ENCODE measurements at places on chromosomes 7 and 10.

DNA sequence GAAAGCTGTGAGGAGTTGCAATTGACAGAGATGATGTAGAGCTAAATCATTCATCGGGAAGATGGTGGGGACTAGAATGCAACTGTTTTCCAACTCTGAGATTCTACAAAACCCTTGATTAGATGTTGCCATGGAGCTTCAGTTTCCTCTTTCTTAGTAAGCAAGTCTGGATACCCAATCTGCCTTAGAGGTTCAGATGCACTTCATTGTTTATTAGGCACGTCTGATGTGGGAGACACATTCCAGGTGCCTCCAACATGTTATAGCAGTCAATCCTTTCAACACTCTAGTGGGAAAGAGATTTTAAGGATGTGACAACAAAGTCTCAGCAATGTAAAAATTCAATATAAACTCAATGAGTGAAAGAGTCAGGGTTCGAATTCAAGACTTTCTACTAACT lies 291.3 kb upstream of the PHYHIPL start:
- DNase-seq, result no peak

DNA sequence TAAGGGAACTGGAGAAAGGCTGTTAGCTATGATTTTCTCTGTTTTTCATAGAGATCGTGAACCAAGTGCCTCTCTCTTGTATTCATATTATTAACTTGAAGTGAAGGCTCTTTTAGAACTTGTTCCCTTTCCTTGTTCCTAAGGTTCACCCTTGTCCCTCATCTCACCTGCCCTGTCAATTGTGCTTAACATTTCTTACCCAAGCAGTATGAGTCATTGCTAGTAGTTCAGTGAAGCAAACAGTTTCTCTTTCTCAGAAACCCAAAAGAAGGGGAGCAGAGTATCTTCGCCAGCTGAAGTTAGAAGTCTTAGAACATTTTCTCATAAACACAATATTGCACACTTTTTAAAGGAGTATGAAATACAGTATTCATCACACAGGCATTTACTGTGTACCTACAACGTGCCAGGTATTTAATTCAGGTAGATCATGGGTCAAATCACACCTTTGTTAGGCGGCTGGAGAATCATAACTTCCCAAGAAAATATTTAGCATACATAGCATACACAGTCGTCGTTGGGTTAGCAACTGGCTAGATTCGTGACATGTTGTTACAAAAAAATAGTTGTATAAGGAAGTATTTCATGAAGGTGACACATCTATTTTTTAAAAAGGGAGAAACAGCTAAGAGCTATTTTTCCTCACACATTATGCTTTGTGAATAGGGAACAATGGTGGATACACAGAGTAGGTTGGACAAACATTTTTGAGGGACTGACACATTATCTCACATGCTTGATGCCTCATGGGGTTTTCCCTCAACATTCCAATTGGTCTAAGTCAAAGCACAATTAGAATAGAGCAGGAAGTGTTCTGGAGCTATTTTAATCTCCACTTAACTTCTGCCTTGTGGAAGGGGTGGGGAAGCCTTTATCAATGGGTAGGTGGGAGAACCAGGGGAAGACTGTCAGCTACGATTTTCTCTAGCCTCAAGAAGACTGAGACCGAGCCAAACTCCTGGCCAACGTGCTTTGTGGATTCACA lies 13.2 kb downstream of the HDAC9 start:
- DNase-seq, result no peak

DNA sequence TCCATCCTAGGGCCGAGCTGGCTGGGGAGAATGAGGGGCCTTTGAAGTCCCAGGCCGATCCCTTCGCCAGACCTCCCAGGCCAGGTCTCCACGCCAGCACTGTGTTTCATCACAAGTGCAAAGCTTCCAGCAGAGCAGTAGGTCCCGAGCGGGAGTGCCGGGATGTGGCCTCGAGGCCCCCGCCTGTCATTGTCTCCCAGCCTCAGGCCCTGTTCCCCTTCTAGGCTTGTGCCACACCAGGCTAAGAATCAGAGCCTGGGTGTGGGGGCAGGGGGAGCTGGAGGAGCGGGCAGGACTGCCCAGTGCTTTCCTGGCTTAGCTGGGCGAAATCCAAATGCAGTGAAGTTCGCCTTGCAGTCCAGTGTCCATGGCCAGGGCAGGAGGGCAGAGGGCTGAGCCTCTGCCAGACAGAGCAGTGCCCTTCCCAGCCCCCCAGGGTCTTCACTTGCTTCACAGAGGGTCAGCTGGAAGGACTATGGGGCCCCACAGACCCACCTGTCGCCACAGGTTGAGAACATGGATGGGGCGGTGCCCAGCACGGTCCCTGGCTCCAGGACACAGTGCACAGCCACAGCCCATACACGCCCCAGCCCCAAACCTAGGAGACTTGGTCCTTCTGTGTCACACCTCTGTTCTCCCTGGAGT lies 20.2 kb upstream of the PFKFB3 start:
- no peak for DNase-seq

DNA sequence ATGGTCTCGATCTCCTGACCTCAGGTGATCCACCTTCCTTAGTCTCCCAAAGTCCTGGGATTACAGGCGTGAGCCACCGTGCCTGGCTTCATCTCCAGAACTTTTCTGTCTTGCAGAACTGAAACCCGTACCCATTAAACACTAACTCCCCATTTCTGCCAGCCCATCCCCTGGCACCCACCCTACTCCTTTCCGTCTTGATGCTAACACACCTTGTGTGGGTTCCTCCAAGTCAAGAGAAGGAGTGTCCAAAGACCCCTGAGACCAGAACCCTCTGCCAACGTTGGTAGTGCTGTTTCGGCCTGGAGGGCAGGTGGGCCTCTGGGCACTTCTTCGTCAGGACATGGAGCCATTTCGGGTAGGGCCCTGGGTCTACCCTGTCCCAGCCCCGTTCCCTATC lies 83.6 kb downstream of the MGMT start:
- no peak for DNase-seq

DNA sequence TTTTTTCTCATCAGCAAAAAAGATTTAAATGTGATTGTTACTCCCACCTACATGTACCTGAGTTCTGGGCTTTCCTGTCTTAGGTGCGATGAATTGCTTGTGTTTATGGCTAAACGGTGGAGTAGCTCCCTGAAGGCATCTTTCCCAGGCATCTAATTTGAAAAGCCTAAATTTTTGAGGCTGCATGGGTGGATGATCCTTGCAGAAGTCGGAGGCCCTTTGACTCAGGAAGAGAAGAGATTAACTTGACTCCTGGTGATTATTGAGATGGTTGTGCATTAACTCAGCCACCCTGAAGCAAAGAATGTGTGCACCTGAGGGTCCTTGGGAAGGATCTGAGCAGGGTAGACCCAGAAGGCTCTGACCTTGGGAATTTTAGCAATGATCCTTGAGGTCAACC lies 155.6 kb upstream of the SEMA3C start:
- no peak for DNase-seq

DNA sequence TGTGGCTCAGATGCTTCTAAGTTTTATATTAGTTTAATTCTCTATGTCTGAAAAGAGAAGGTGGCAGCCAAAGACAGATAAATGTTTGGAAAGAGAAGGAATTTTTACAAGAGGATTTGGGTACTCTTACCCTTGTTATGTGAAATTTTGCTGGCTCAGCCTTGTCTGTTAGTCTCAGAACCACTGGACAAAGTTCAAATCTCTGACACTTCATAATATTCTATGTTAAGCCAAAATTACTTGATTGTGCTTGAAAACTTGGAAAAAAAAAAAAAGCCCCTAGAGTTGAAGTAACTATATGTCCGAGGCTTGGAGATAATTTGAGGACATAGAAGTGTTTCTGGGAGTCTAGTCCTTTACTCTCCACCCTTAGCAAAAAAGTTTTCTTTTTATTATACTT lies 1079.3 kb upstream of the LRRTM3 start:
- DNase-seq, result no peak

Measured in sciatic nerve (tissue), 2 donors.